ENCODE measurements at places on chromosomes 12 and 14.

GRCh38 chr12:53514628-53515290 lies 7.5 kb upstream of the NPFF start:
- DNase-seq: no peak
- no peaks in the 10 kb centered on the region for H3K4me1 ChIP-seq
- H3K36me3 ChIP-seq: peaks cover 92% of the 10 kb centered on the region
- no peak overlapping the region for H3K27ac ChIP-seq
- no peak overlapping the region for H3K4me3 ChIP-seq

DNA sequence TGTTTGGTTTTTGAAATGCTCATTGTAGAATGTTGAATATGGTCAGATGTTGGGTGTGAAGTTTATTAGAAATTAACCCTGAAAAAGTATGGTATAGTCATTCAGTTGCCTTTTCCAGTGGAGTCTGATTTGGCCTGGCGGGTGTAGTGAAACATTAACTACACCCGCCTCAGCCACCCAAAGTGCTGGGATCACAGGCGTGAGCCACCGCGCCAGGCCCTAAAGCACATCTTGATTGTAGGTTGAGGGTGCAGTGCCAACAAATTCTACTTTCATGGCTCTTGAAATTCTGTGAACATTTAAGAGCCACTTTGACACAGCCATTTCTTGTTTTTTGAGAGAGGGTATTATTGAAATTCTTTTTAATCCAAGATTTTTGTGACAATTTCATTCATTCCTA lies 624.9 kb downstream of the DIO2 start:
- DNase-seq: no peak
- no peak overlapping the region for H3K4me3 ChIP-seq
- no peaks in the 10 kb centered on the region for H3K27me3 ChIP-seq
- H3K36me3 ChIP-seq: no peaks in the 10 kb centered on the region
- H3K27ac ChIP-seq: no peak overlapping the region

DNA sequence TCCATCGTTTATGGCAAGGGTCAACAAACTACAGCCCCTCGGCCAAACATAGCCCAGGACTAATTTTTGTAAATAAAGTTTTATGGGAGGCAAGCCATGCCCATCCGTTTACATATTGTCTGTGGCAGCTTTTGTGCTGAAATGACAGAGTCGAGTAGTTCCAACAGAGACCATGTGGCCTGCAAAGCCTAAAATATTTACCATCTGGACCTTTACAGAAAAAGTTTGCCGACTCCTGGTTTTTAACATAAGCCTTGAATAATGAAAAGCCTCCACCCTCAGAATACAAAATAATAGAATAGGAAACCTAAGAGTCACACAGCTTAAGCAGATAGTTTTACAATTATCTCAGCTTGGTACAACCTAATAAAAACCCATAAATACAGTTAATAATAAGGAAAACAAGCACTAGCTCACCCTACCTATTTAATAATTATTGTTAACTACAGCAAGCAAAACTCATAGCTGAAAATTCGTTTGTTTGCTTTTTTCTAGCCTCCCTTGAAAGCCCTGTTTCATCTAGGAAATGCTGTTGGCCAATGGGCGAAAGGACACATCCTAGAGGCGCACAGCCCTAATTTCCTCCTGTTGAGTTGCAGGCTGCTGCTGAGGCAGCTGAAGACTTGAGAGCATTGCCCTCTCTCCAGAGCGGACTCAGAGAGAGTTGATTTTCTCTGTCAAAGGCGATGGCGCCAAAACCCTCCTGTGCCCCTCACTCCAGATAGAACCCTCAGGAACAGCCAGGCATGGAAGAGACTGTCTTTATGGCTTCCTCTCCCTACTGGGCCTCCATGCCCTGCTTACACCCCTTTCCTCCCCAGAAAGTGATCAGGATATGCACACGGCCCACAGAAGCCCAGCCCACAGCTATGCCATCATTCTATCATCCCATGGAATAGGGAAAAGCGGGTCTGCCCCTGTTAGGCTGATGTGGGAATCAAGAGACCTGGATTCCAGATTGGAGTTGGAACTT lies 107.2 kb downstream of the DPF3 start:
- H3K4me1 ChIP-seq: peaks cover 55% of the 10 kb centered on the region
- no peak overlapping the region for H3K4me3 ChIP-seq
- no peak for DNase-seq
- H3K27ac ChIP-seq: peak overlapping the region; percentile 92
- no peaks in the 10 kb centered on the region for H3K27me3 ChIP-seq

DNA sequence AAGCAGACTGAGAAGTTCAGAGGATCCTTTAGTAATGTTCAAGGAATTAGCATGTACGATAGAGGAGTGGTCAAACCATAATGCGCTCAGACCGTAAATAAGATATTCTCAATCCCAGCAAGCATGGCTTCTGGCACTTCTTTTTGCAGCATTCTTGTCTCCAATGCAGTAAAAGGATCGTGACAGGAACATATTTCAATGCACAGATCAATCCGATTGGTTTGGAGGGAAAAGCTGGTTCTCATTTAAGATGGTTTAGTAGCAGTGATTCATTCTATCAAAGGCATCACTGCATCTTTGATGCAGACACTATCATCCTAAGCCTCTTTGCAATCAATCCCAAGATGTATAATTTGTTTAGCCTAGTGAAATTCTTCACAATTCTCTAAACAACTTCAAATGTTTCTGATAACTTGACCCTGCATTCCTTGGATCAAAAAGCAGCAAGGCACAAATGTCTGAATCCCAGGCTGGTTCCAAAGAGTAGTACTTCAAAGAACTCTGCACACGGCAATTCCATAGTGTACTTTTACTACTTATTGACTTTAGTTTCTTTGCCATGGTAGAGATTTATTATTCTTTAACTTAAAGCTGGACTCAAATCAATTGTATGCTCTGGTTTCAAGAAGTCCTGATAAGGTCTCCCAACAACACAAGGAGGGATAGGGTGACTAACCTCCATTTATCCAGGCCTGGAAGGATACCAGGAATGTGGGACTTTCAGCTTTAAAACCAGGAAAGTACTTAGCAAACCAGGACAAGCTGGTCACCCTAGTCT lies 96.8 kb upstream of the MDM1 start:
- H3K4me3 ChIP-seq: no peak overlapping the region
- H3K36me3 ChIP-seq: no peaks in the 10 kb centered on the region
- no peak overlapping the region for H3K27ac ChIP-seq
- H3K4me1 ChIP-seq: peaks cover 9% of the 10 kb centered on the region
- DNase-seq: no peak

GRCh38 chr12:18323159-18323558 lies 61.8 kb downstream of the PIK3C2G start:
- DNase-seq: no peak
- no peak overlapping the region for H3K4me3 ChIP-seq
- no peaks in the 10 kb centered on the region for H3K36me3 ChIP-seq
- H3K27me3 ChIP-seq: no peaks in the 10 kb centered on the region
